ENCODE measurements at places on chromosomes 1 and 21. TPM values are rescaled to one million over a fixed set of nuclear protein-coding genes. Genes with fewer than 3 reads are reported as not detected.
A peak's percentile ranks its signal among the peaks of the same experiment; 100 is the strongest.

DNA sequence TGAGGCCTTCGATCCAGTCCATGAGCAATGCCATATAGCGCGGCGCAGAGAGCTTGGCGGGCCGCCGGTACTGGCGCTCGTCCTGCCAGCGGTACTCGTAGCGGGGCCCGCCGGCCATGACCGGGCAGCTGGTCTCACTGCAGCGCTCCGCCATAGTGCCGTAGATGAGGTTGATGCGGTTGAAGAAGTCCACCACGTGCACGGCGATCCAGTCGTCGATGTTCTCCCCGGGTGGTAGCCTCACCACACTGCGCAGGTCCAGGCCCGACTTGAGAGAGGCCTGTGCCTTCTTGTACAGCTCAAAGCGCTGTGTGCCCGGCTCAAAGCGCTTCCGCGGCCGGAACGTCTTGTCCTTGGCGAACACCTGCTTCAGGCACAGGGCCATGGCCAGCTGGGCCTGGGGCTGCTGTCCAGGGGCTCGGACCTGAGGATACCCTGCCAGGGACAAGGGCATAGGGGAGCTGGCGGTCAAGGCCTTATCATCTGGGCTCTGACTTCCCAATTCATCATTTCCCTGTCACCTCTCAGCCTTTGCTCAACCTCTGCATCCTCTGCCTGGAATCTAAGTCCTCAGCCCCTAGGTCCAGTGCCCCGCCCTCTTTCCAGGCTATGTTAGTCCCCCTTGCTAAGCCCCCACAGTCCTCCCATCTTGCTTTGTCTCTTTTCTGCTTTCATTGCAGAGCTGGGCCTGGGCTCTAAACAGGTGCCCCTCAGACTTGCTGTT, 3.5 kb downstream of the MOB3C start:
- DNase-seq, result no peak

DNA sequence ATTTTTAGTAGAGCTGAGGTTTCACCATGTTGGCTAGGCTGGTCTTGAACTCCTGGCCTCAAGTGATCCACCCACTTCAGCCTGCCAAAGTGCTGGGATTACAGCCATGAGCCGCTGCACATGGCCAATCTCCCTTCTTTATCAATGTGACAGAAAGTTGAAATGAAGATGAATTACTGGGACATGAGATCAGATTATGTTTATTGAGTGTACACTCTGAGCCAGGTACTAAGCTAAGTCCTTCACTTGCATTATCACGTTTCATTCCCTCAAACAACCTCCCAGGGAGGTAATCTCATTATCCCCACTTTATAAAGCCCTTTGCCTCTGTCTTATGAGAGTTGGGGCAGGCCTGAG, 6.3 kb upstream of the CHI3L2 start:
- DNase-seq, result no peak

S100B gene
- polyA plus RNA-seq, result not detected

DNA sequence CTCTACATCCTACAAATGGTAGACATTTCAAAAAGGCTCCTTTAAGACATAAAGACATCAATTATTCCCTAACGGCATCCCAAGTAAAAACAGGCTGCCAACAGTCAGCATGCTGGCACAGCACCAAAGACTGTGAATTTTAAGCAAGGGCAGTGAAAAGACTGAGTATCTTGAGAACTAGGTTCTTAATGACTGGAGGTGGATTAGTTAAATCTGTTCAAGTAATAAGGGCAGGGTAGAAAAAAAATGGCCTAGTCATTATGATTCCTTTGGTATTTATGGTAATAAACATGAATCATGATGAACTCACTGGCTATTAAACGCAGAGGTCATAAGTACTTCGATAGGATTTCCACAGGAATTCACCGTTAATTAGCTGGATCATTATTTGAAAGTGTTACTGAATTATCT, 75.2 kb downstream of the KIFAP3 start:
- DNase-seq, result peak; percentile 89

PGBD5 gene
- polyA plus RNA-seq, result 0.23 TPM

DNA sequence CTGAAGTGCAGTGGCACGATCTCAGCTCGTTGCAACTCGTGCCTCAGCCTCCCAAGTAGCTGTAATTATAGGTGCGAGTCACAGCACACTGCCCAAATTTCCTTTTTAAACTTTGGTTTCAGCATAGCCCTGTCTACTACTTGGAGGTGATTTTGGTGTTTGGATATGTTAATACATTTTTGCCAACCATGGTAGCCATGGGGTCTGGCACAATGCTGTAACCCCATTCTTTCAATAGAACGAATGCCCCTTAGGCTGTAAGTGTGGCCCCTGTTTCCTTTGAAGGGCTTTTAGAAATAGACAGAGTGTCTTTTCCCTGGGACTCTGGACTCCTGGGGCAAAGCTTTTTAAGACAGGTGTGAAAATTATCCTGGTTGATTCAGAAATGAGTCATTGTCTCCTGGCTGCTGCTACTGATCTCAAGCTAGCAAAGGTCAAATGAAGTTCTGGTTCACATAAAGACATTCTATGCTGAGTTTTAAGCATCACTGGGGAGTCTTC, 141.1 kb upstream of the RUNX1 start:
- DNase-seq, result peak; percentile 63

- no peak for DNase-seq
Observed at GRCh38 chr1:221723848-221724236, 18.0 kb downstream of the DUSP10 start.

SERPINC1 gene
- not detected for polyA plus RNA-seq

DNA sequence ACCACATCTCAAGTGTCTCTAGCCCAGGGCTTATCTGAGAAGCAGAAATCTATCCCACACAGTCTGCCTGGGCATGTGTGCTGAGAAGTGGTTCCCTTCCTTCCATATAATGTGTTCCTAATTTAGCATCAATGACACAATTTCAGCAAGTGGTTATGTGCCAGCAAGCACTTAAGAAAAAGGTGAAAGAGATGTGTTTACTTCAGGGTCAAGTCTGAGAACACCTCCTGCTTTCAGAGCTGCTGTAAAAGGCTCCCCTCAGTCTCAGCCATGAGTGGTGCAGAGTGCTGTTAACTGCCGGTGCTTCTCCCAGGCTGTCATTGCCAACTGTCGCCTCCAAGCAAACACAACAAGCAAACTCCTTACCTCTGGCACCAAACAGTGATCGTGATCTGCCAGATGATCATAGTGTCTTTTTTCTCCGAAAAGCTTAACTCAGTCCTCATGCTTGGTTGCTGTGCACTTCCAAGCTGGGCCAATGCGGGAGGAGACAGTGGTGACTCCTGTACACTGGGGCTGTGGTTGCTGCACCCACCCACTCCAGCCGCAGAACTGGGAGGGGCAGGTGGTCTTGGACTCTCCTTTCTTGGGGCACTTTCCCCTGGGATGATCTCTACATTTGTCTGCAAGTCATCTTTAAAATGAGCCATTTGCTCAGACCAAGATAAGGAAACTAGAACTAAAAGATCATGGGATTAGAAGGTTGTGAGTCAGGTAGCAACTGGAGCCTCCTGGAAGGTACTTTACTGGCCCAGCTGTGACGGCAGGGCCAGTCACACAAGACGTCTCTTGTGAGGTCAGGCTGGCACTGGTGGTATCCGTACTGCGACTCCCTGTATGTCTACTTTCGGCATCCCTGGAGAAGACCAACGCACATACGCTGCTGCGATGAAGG, 32.4 kb downstream of the ATP1A1 start:
- no peak for DNase-seq

DNA sequence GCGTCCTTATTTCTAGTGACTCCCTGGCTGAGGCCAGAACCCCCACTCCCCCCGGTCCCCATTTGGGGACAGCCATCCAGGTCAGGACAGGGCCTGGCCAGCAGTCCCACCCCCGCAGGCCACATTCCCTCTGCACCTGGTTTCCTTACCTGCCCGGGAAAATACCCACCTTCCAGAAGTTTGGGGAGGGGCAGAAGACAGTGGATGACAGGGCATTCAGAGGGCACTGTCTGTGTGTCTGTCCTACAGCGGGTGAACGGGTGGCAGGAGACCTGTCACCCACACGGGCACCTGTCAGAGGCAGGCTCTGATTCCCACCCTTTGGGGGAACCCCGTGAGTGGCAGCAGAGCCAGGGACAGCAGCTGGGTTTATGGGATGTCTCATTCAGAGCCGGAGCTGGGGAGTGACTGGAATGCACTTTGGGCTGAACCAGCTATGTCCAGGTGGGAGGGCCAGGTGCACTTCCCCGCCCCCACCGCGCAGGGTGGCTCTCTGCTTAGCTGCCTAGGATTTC, 2.0 kb downstream of the ARHGEF16 start:
- DNase-seq, result no peak

GRCh38 chr1:170663404-170664092, 383 bp upstream of the PRRX1 start:
- DNase-seq, result peak; percentile 72

CDA gene
- 9.9 TPM for polyA plus RNA-seq

NCF2 gene
- 0.28 TPM for polyA plus RNA-seq

GRCh38 chr1:6730880-6731279, 29.3 kb upstream of the DNAJC11 start:
- DNase-seq, result no peak

- no peak for DNase-seq
Observed at GRCh38 chr1:243364330-243364729, 108.5 kb downstream of the SDCCAG8 start.

GRCh38 chr1:3530926-3531818, 76.7 kb downstream of the ARHGEF16 start:
- peak; percentile 82 for DNase-seq

- no peak for DNase-seq
Observed at GRCh38 chr1:211566431-211567025, 12.4 kb downstream of the SLC30A1 start.

- DNase-seq, result peak; percentile 49
Observed at GRCh38 chr1:210264496-210265380, 32.1 kb downstream of the SERTAD4 start.

DNA sequence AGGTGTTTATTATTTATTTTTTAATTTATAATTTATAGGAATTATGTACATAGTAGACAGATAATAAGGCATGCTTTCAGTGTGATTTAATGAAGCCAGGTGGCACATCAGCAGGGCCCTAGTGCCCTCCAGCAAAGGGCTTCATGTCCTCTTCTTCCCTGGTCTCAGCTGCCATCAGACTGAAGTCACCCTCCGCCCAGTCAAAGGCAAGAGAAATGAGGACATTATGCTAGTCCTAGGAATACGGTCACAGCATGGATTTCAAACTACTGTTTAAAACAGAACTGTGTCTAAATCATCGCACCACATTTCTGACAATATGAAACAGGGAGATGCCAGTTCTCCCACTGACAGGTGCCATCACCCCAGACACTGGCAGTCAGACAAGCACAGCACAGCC, 168.1 kb downstream of the SEC16B start:
- DNase-seq, result no peak

DNA sequence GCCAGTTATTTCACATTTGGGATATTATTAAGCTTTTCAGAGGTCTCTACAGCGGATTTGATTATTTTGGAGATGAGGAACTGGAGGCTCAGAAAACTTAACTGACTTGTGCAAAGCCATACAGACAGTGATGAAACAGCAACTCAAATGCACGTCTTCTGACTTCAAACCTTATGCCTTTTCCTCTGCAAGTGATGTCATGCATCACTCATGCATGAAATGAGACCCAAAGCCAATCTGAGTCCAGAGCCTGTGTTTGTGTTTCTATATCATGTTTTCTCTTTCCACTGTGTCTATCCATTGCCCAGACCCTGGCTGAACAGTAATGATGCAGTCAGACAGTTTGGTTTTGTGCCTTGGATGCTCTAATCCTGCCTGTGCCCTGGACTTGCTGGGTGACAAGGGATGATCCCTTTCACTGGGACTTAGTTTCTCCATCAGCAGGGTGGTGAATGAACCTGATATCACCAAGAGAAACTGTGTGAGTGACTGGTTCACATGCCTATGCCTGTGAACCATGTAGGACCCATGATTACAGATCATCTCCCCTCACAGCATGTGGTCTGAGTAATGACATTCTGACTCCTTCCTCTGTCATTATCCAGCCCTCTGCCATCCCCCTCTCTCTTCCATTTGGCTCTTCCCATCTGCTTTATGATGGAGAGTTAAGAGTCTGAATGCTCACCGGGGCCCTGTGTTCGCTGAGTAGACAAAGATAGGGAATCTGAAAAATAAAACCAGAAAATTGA, 33.4 kb downstream of the SLAMF6 start:
- no peak for DNase-seq

GRCh38 chr21:42939582-42940413, 14.4 kb upstream of the ERVH48-1 start:
- peak; percentile 96 for DNase-seq

PDC gene
- 0.94 TPM for polyA plus RNA-seq

- DNase-seq, result peak; percentile 33
Observed at GRCh38 chr1:3477241-3477995, 23.0 kb downstream of the ARHGEF16 start.

HSD3B2 gene
- polyA plus RNA-seq, result not detected

DNA sequence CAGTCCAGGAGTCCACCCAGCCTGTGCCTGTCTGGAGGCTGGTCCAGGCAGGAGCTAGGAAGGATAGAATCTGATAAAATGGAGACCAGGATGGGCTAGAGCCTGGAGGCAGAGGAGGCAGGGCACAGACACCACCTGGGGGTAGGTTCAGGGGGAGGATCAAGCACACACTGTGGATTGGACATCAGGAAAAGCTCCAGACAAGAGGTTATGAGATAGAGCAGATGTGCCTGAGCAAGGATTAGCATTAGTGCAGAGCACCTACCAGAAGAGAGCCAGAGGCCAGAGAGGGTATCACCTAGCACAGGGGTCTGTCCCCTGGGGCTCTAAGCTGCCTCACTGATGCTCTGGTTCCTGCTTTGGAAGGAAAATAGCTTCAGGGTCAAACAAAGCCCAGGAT, 216.7 kb upstream of the ZC3H12A start:
- no peak for DNase-seq

DNA sequence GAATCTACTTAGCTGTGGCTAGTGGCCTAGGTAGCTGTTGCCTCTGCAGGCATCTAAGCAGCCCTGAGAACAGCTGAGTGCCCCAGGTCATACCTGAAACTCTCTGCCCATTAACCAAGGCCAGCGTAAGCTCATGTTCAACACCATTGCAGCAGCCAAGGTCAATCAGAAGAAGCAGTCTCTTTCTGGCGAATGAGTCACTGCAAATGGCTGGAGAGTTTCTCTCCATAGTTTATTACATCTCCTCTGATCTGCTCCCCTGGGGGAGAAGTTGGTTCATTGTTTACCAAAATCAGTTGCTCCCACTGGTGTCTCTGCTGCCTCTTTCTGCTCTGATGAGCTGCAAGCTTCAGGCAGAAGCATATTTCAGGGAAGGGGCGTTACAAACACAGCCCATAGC, 6.9 kb upstream of the BCL9 start:
- peak; percentile 13 for DNase-seq

DNA sequence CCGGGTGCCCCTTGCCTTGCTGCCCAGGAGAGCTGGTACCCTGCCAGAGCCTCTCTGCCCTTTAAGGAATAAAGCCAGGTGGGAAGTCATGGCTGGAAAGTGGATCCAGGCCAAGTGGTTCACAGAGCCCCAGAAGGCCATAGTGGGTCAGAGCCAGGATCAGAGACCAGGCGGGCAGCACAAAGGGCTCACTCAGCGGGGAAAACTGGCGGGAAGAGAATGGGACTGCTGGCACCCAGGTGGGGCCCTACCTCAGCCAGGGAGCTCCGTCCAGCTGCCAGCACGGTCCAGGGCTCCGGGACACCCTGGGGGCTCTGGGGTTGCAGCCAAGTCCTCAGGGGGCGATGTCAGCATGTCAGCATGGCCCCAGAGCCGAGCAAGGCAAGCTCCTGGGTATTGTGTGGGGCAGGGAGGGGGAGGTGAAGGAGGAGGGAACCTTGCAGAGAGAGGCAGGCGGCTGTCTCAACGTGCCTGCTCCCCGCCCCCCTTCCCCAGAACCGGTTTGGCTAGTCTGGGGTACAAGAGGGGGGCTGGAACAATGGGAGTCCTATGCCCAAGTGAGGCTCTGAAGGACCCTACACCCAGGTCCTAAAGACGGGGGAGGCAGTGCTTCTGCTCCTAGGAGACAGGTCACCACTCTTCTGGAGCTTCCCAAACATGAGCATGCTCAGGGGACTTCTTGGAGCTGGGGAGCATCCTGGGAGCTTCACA, at the start of gene ARHGEF19:
ARHGEF19 (minus strand) TSS at position 402 of the 711 bp plus-strand sequence. CDS start 3,598 bp downstream, outside the sequence.
- no peak for DNase-seq

- DNase-seq, result no peak
Observed at GRCh38 chr21:24824209-24824608, 783.1 kb downstream of the MRPL39 start.

Measured in GM23248 (cell line).